Activated CD4-positive, alpha-beta T cell treated with anti-CD3 and anti-CD28 coated beads, Interleukin-2, amount 10 ng/mL, durations not matched to agents 7 days and 5 days (primary cell): ENCODE measurements at places on chromosomes 5 and 9. TPM values are rescaled to one million over a fixed set of nuclear protein-coding genes. Genes with fewer than 3 reads are reported as not detected.
A peak's percentile ranks its signal among the peaks of the same experiment; 100 is the strongest.

DNA sequence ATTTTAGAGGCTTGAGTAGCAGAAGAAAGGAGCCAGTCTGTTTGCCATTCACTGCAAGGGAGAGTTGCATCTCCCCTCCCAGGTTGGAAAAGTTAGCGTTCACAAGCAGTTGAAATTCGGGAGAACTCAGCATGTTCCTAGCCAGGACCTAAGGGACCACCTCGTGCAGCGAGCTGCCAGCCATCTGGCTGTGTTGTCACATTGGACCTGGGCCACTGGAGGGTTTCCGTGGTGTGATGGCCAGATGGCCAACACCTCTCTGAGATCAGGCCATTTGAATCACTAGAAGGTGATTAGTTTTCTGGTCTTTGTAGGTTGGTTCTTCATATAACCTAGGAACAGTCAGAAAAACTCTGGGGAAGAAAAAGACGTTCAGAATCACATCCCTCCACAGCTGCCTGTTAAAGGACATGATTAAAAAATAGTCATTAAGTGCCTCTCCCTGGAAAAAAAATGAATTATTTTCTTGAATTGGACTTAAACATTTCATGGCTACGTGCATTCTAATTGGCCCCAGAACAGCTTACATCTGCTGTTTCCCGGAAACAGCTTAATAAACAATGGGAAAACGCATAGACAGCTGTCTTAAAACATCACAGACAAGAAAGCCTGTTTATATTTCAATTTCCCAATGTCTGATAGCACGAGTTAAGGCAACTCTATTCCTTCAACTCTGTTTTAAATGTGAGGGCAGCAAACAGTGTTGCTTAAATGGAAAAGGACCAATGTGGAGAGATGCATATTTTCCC lies 303.9 kb downstream of the TENT4A start:
- DNase-seq, result no peak
- H3K4me3 ChIP-seq, result no peak overlapping the region
- H3K27ac ChIP-seq, result no peak overlapping the region
- H3K27me3 ChIP-seq, result no peaks in the 10 kb centered on the region
- H3K4me1 ChIP-seq, result no peaks in the 10 kb centered on the region

DNA sequence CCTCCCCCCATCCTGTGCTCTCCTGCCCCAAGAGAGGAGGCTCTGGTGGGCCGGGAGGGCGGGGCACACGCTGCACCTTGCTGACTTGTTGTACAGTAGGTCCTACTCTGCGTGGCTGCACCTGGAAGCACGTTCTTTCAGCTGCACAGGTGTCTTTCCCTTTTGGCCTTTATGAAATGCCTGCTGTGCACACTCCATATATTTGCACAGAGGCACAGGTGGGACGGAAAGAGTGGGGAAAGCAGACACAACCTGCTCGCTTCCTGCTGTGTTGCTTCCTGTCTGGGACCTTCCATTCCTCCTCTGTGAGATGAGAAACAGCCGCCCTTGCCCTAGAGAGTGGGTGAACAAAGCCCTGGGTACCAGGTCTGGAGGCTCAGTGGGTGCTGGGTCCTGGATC lies 4.8 kb downstream of the USP20 start:
- H3K4me3 ChIP-seq, result peak overlapping the region; percentile 22
- peaks cover 46% of the 10 kb centered on the region for H3K36me3 ChIP-seq
- H3K27me3 ChIP-seq, result no peaks in the 10 kb centered on the region
- H3K4me1 ChIP-seq, result peaks cover 68% of the 10 kb centered on the region
- peak overlapping the region; percentile 69 for H3K27ac ChIP-seq
- no peak for DNase-seq

GRCh38 chr9:78351816-78352215 lies 54.9 kb downstream of the PSAT1 start:
- H3K36me3 ChIP-seq, result no peaks in the 10 kb centered on the region
- H3K27ac ChIP-seq, result peak overlapping the region; percentile 83
- no peak overlapping the region for H3K4me3 ChIP-seq
- DNase-seq, result peak; percentile 36

GRCh38 chr5:4058899-4059298 lies 463.3 kb downstream of the IRX1 start:
- H3K4me1 ChIP-seq, result no peaks in the 10 kb centered on the region
- H3K27me3 ChIP-seq, result no peaks in the 10 kb centered on the region
- H3K4me3 ChIP-seq, result no peak overlapping the region
- no peaks in the 10 kb centered on the region for H3K36me3 ChIP-seq
- no peak for DNase-seq

- H3K27ac ChIP-seq, result no peak overlapping the region
- DNase-seq, result no peak
- H3K27me3 ChIP-seq, result no peaks in the 10 kb centered on the region
- H3K4me1 ChIP-seq, result peaks cover 4% of the 10 kb centered on the region
Observed at GRCh38 chr5:150321211-150321610, 18.5 kb upstream of the ARSI start.

GRCh38 chr9:136043441-136043991 lies 51.6 kb downstream of the NACC2 start:
- DNase-seq, result no peak
- H3K4me3 ChIP-seq, result no peak overlapping the region
- no peak overlapping the region for H3K27ac ChIP-seq
- no peaks in the 10 kb centered on the region for H3K4me1 ChIP-seq
- H3K36me3 ChIP-seq, result no peaks in the 10 kb centered on the region
- H3K27me3 ChIP-seq, result no peaks in the 10 kb centered on the region

DNA sequence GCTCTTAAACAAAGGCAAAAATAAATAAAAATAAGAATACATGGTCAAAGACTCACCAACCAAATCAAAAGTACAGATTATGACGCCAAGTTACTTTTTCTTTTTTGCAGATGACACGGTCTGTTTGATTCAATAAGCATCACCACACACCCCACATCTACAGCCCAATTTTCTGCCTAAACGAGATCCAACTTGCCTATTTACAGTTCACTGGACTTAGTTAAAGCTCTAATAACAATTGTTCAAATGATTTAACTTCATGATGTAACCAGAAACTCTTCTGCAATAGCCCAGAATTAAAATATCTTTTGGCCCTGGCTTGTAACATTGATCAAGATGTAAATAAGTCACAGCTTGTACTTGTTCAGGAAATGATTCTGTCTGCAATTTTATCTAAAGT lies 590.3 kb upstream of the C9orf72 start:
- no peak overlapping the region for H3K4me3 ChIP-seq
- H3K27me3 ChIP-seq, result no peaks in the 10 kb centered on the region
- no peaks in the 10 kb centered on the region for H3K36me3 ChIP-seq
- H3K4me1 ChIP-seq, result no peaks in the 10 kb centered on the region
- no peak overlapping the region for H3K27ac ChIP-seq

DNA sequence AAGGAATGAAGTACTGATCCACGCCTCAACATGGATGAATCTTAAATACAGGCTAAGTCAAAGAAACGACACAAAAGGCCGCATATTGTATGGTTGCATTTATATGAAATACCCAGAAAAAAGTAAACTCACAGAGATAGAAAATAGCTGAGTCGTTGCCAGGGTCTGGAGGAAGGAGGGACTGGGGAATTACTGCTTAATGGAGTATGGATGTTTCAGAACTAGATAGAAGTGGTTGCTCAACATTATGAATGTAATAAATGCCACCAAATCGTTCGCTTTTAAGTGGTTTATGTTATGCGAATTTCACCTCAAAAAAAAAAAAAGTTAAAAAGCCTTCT lies 784 bp upstream of the MSANTD3 start:
- peak overlapping the region; percentile 90 for H3K4me3 ChIP-seq
- H3K27ac ChIP-seq, result peak overlapping the region; percentile 95
- H3K4me1 ChIP-seq, result peaks cover 27% of the 10 kb centered on the region

GRCh38 chr9:81529556-81530193 lies 159.7 kb downstream of the TLE1 start:
- H3K27ac ChIP-seq, result no peak overlapping the region
- no peak for DNase-seq
- no peaks in the 10 kb centered on the region for H3K36me3 ChIP-seq
- no peaks in the 10 kb centered on the region for H3K27me3 ChIP-seq
- no peaks in the 10 kb centered on the region for H3K4me1 ChIP-seq

- no peaks in the 10 kb centered on the region for H3K4me1 ChIP-seq
- H3K4me3 ChIP-seq, result no peak overlapping the region
- no peak overlapping the region for H3K27ac ChIP-seq
Observed at GRCh38 chr5:109256486-109256885, 153.3 kb downstream of the PJA2 start.

DNA sequence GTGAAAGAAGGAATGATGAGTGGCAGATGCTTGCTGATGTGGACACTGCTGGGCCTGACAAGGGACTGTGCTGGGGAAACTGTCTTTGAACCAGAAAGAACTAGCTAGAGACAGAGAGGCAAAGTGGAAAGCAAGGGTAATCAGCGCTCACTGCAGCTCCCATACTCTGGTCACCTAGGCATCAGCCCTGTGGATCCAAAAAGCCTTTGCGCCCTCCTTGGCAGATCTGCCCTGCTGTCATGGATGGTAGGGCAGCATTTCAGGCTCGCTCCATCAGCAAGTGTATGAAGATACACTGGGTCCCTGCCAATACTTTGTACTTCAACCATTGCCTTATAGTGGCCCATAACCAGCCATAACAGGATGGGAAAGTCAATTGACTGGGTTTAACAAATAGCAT lies 6.6 kb upstream of the ALDH1B1 start:
- DNase-seq, result no peak
- no peak overlapping the region for H3K27ac ChIP-seq
- no peaks in the 10 kb centered on the region for H3K36me3 ChIP-seq
- peaks cover 11% of the 10 kb centered on the region for H3K27me3 ChIP-seq

DNA sequence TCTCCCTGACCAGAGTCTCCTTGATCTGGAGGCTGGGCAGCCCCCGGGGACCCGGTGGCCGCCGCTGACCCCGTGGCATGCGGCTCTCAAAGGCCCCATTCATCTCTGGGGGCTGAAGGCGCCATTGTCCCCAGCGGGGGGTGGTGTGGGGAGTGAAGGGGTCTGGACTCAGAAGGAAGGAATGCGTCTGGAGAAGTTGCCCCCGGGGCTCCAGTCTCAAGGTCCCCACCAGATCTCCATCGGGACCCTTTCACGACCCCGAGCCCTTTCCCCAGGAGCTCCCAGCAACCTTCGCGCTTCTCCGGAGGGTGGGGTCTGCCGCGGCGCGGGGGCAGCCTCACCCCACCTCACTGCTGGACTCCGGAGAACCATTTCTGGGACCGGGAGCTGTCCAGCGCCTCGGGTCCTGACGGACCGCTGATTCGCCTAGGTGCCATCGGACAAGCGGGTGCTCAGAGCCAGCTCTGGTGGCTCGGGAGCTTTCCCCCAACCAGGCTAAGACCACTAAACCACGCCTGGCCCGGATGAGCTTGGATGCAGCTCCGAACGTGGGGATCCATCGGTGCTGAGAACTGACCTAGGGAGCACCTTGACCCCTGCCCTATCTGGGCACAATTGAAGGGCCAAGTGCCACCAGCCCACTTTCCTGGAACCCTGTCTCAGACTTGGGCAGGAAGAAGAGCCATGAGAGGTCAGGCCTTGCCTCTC lies 5.1 kb upstream of the PCDH1 start:
- peaks cover 14% of the 10 kb centered on the region for H3K4me1 ChIP-seq
- no peak overlapping the region for H3K27ac ChIP-seq
- peaks cover 63% of the 10 kb centered on the region for H3K27me3 ChIP-seq
- H3K36me3 ChIP-seq, result no peaks in the 10 kb centered on the region
- no peak overlapping the region for H3K4me3 ChIP-seq

DNA sequence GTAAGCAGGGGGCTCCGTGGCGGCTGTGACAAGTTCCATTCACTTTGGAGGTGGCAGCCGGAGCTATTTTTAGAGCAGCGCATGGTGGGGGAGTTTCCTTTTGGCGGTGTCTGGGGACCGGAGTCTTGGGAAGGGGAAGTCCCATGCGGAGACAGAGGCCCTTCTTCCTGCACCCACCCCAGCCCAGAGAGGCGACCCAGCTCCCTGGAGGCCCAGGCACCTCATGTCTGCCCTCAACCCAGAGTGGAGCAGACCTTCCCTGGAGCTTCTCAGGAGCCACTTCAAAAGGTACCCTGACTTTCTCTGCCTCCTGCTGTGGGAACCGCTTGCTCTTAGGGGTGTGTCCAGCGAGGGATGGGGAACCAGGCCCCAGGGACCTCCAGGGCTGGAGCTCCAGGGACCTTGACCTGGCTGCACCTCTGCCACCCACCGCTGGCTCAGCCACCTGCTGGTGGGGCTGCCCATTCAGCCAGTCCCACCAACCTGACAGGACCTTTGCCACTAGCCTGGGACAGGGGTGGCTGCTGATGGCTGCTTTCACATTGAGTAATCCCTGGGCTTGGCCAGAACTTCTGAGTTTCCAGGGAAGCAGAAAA lies 34.1 kb downstream of the NEK6 start:
- peaks cover 51% of the 10 kb centered on the region for H3K4me1 ChIP-seq
- no peak overlapping the region for H3K4me3 ChIP-seq

GRCh38 chr9:100357501-100357900 lies 4.8 kb upstream of the TEX10 start:
- peaks cover 11% of the 10 kb centered on the region for H3K36me3 ChIP-seq
- H3K4me1 ChIP-seq, result peaks cover 22% of the 10 kb centered on the region
- H3K27ac ChIP-seq, result no peak overlapping the region

DNA sequence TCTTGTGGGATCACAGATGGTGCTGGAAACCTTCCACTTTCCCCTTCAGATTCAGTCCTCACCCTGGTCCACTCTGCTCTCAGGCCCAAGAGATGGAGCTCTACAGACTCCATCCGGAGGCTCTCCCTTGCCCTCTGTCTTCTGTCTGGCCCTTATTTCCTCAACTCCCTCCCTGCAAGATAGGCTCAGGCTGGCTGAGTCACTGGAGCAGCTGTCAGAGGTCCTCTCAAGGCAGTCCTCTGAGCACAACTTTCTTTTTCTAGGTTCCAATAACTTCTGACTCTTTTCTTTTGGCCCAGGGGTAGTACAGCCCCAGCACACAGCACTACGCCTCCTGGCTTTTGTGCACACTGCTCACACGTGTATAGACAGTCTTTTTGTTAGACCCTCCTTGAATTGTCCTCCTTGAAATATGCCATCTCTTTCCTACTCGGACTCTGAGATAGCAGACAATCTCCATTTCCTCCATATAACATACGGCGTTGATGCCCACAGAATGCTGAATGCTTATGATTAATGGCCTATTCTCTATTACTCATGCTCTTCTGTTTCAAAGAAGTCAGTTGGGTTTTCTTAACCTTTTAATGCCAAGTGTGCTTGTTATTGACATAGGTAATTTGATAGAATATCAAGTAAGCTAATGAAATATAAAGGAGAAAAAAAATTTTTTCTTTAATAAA lies 193.1 kb downstream of the SLC12A2 start:
- no peak for DNase-seq
- peaks cover 9% of the 10 kb centered on the region for H3K27me3 ChIP-seq
- no peaks in the 10 kb centered on the region for H3K4me1 ChIP-seq
- no peak overlapping the region for H3K4me3 ChIP-seq

DNA sequence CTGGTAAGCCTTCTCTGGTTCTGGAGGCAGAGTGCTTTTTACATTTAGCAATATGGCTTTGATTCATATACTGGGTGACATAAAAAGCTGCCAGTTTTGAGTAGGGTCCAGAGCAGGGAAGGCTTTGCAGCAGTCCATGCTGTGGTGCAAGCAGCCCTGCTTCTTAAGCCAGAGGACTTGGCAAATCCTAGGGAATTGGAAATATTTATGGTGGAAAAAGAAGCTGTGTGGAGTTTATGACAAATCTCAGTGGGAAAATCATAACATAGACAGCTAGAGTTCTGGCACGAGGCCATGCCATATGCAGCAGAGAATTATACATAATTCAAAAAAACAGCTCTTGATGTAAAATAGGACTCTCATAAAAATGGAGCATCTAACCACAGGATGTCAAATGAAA lies 536.4 kb downstream of the RASEF start:
- no peak overlapping the region for H3K4me3 ChIP-seq
- no peaks in the 10 kb centered on the region for H3K27me3 ChIP-seq
- H3K4me1 ChIP-seq, result no peaks in the 10 kb centered on the region
- H3K36me3 ChIP-seq, result no peaks in the 10 kb centered on the region
- H3K27ac ChIP-seq, result no peak overlapping the region

C1QTNF3 gene
- 5.2 TPM for total RNA-seq

PCDHA1 gene
- total RNA-seq, result not detected

NFX1 gene
- 33.7 TPM for total RNA-seq

NR3C1 gene
- 62.7 TPM for total RNA-seq

WNK2 gene
- not detected for total RNA-seq

REXO4 gene
- 21.2 TPM for total RNA-seq

CFAP90 gene
- total RNA-seq, result not detected

TAS2R1 gene
- total RNA-seq, result not detected

MATR3 gene
- 168 TPM for total RNA-seq

STC2 gene
- 11.7 TPM for total RNA-seq
